ENCODE measurements at places on chromosomes 7 and 10.

DNA sequence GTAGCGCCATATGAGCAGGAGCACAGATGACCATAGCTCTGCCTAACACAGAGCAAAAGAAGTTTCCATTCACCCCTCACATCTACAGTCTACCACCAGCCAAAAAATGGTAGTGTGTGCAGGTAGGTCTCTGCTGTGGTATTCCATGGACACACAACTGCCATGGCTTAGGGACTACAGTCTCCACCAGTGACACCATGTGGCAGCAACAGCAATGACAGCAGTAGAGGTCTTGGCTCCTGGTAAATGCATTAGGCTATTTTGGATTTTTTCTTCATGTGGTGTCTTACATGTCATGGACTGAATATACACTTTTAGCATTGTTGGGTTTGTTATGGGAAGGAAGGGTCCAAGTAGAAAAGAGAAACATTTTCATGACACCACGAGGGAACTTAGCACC is 70.1 kb upstream of the CABCOCO1 start:
- DNase-seq, result no peak

DNA sequence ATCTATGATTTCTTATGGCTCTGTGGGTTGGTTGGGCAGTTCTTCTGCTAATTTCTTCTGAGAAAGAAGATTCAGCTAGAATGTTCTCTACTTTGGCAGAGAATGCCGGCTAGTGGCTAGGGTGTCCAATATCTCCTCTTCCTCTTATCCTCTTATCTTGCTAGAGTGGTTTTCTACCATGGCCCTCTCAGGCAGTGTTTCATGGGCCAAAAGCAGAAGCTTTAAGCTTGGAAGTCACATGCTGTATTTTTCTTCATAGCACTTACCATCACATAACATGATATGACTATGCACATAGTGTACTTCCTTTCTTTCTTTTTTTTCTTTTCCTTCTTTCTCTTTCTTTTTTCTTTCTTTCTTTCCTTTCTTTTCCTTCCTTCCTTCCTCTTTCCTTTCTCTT is 140.0 kb downstream of the ITGB8 start:
- no peak for DNase-seq

DNA sequence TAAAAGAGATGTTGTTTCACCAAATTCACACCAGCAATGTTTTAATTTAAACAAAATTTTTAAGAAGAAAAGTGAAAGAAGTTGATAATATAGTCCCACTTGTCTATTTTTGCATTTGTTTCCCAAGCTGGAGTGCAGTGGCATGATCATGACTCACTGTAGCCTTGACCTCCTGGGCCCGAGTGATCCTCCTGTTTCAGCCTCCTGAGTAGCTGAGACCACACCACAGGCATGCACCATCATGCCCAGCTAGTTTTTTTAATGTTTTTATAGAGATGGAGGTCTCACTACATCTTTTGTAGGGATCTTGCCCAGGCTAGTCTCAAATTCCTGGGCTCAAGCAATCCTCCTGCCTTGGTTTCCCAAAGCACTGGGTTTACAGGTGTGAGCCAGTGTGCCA is 14.1 kb upstream of the NDUFA5 start:
- no peak for DNase-seq

DNA sequence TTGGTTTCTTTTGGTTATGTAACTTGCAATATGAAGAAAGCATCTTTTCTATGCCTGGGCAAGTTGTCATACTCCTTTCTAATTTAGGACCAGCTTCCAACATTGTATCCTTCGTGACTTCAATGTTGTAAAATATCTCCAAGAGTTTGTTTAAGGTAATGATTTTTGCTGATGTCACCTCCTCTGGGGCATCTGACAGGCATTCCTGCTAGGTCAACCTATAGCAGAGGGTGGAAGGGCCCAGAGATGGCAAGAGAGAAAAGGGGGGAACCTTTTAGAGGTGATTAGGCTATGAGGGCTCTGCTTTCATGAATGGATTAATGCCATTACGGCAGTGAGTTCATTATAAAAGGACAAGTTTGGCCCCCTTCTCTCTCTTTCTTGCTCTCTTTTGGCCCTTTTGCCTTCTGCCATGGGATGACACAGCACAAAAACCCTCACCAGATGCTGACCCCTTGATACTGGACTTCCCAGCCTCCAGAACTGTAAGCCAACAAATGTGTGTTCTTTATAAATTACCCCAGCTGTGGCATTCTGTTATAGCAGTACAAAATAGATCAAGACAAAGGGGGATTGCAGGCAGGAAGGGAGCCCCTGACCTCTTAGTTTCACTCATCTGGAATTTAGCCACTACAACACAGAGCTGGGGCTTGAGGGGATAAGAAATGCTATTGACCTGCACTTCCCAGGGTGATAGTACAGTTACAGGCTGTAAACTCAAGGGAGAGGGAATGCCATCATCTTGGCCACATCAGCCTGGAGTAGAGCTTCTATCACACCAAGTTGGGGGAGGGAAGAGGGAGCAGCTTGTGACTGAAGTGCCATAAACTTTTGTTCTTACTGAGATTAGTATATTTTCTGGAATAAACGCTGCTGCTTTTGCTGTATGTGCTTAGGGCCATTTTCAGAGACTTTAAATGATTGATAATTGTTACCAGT is 195.9 kb downstream of the CFTR start:
- no peak for DNase-seq

DNA sequence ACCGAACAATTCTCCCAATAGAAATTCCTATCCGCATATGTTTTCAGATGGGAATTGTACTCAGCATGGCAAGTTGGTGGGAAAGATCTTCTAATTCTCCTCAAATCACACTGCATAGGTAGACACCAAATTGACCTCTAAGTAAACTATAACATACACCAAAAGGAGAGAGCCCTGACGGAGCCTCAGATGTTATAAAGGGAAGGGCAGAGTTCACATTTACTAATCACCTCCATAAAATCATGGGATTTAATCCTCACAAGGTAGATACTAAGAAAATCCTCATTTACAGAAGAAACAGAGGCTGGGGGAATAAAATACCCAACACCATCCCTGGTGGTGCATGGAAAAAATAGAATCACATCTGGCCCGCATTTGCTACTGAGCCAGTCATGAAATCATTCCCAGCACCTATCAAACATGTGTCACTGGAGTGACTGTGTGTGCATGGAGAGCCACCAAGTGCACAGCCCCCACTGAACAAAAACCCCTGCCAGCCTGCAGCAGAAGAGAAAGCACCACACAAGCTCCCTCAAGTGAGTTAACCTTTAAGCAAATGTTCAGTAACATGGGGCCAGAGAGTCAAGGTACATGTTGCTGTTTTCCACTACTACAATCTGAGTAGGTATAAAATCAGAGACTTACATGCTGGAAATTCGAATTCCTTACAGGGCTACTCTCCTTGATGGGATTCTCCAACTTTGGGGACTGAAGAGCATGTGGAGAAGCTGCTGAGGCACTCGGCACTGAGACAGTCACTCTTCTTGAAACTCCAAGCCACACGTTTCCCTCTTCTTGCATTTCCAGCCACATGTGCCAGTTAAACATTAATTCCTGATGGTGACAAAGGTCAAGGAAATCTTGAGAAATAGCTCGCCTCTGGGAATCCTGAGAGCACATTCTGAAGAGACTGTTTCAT is at the start of gene DDC:
TSS of gene DDC (minus strand) at position 766 of the 919 bp plus-strand sequence. CDS start 21,320 bp downstream, outside the sequence.
- DNase-seq, result no peak

GRCh38 chr7:115731796-115732471 is 298.6 kb downstream of the TFEC start:
- no peak for DNase-seq

GRCh38 chr7:43112941-43113621 is 634 bp downstream of the HECW1 start:
- peak; percentile 29 for DNase-seq

DNA sequence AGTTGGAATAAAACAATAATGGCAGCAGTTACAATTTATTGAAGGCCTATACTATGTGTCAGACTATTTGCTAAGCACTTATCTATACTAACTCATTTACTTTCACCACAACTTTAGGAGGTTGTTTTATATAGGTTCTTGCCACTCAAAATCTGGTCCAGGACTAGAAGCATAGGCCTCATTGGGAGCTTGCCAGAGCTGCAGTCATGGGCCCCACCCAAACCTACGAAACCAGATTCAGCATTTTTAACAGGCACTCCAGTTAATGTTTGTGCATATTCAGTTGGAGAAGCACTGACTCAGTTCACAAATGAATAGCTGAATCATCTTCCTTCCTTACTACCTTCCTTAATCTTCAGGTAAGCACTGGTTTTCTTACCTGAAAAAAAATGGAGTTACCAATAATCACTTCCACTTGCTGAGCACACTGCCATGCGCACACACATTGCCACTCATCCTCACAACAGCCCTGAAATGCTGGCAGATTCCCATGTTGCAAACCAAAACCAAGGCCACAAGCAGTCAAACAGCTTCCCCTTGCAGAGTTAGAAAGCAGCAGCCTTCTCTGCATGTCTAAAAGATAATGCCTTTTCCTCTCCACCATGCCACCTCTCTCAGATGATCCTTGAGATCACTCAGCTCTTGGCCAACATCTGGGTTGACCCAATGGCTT is 122.4 kb downstream of the SLC16A9 start:
- DNase-seq, result no peak

DNA sequence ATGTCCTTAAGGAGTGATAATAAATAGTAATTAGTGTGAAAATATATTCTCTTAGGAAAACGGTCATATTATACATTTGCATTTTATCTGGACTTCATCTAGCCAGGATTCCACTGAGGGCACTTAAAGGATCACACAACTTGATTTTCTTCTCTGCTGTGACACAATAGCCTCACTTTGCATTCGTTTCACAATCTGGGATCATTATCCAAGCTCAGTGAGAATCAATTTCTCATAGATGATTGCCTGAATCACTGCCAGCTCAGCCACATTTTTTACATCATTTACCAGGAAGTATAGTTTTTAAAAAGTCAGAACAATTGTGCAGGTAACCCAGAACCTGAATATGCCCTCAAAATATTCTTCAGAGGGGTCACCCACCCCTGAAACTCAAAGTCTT is 68.9 kb downstream of the PTPRZ1 start:
- DNase-seq, result no peak

DNA sequence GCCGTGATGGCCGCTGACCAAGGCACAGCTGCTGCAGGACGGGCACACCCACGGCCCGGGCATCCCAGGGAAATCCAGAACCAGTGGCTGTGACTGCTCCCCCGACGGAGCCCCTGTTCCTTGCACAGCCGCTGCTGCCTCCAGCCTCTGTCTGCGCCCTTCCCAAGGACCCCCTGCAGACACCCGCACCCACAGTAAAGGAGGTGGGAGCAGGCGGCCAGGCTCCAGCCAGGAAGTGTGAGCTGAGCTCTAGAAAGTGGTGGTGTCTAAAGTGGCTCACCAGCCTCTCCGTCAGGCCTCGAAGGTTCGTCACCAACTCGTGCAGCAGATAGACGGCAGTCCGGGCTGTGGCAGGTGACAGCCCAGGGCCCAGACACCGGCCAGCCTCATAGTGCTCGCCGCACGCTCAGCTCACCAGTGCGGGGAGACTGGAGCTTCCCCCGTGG is 306.7 kb downstream of the DNAJB6 start:
- DNase-seq, result no peak

GRCh38 chr7:130154131-130154500 is 51.1 kb downstream of the TMEM209 start:
- no peak for DNase-seq

- no peak for DNase-seq
Observed at GRCh38 chr7:141460781-141461715, 90.2 kb upstream of the AGK start.

DNA sequence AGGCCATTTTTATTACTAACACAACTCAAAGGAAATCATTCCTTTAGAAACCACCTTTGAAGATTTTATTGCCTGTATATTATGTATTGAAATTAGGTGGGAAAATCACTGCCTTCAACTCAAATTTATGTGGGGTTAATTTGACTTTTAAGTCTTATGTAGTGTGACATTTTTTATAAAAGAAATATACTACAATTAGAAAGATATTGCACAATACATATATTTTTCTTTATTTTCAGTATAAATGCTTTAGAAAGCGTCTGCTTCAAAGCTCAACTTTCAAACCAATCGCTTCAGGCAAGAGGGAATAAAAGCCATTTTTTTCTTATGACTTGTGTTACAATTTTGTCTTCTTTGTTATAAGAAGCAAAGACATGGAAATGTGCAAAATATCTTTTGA is 337.4 kb upstream of the ZWINT start:
- DNase-seq, result no peak

DNA sequence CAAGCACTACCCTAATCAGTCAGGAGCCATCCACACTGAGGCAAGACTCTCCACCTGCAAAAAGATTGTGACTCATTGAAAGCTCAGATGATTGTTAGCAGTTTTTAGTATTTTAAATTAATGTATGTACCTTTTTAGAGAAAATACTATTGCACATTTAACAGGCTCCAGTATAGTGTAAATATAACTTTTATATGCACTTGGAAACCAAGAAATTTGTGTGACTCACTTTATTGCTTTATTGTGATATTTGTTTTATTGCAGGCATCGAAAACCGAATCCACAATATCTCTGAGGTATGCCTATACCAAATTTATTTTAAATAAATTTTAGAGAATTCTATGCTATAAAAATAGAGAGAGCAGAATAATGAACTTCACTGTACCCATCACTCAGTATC is 122.0 kb downstream of the TEX36 start:
- DNase-seq, result no peak

DNA sequence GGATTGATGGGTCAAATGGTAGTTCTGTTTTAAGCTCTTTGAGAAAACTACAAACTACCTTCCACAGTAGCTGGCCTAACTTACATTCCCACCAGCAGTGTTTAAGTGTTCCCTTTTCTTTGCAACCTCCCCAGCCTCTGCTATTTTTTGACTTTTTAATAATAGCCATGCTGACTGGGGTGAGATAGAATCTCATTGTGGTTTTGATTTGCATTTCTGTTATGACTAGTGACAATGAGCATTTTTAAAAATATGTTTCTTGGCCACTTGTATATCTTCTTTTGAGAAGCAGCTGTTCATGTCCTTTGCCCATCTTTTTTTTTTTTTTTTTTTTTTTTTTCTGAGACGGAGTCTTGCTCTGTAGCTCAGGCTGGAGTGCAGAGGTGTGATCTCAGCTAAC is 155.2 kb upstream of the BMPER start:
- no peak for DNase-seq

DNA sequence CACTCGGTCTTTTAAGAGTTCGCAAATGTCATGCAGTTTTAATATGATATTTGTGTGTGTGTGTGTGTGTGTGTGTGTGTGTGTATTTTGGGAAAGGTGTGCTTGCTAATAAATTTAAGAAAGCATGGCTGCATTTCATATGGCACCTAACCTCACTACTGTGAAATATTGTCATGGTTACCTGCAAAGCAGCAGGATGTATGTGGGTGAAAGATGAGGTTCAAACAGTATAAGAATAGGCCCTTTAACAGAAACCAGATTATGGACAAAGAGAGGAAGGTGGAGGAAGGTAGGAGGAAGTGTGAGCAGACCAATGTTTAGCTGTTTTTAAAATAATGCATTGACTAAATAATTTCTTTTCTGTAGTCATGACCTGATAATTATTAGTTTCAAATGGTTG is 73.5 kb upstream of the CACNA2D1 start:
- DNase-seq, result no peak

GRCh38 chr10:33963729-33964128 is 629.3 kb upstream of the NRP1 start:
- DNase-seq, result no peak

Data from hepatic stellate cell (primary cell).